GM06990 (cell line): ENCODE measurements at places on chromosomes 5 and 9.

GRCh38 chr5:104913841-104914281 is 1351.3 kb upstream of the NUDT12 start:
- DNase-seq: no peak

DNA sequence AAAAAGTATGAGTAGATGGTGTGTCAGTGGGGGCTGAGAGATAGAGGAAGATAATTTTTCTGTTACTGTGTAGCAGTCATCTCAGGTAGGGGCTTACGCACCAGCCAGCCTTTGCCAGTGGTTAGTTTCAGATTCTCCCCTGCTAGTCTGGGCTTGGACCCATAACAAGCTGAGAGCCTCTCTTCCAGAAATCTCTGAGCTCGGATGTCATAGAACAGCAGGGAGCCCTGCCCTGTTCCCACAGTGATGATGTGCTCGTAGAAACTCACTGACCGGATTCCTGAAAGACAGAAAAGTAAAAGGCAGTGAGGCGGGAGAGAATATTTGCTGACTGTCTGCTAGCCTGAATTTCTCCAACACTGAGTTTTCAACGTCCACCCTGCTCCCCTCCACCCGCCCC is 37.2 kb downstream of the DCAF12 start:
- DNase-seq: no peak

DNA sequence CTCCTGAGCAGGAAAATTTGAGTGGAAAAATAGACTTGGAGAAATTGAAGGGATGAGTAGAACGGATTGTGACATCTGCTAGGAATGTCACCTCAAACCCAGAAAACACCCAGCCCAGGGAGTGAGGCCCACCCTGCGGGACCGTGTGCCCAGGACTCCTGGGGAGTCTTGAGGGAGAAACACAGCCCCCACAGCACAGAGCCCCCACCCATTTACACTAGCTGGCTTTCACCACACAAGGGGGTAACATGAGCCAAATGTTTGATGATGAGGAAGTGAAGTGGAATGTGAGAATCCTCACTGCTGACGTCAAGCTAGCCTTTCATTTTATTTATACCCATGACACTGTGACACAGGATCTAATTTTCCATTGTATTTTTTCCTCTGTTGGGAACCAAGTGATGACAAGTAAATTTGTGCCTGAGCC is 42.8 kb upstream of the PDE8B start:
- no peak for DNase-seq

DNA sequence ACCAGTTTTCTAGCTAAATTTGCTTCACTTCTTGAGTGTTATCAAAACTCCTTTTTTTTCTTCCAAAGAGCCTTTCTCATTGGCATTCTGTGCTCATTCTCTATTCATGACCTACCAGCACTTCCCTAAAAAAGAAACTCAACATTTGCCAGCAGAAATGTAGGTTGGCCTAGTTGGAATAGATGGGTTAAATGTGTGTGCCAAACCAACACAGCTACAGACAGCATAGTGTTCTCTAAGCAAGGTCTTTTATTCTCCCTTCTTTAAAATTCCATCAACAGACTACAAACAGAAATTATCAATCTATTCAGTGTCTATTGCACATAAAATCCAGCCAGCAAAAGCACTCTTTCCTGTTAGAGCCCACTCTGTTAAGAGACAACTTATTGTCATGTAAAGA is 255.8 kb upstream of the PUM3 start:
- no peak for DNase-seq

DNA sequence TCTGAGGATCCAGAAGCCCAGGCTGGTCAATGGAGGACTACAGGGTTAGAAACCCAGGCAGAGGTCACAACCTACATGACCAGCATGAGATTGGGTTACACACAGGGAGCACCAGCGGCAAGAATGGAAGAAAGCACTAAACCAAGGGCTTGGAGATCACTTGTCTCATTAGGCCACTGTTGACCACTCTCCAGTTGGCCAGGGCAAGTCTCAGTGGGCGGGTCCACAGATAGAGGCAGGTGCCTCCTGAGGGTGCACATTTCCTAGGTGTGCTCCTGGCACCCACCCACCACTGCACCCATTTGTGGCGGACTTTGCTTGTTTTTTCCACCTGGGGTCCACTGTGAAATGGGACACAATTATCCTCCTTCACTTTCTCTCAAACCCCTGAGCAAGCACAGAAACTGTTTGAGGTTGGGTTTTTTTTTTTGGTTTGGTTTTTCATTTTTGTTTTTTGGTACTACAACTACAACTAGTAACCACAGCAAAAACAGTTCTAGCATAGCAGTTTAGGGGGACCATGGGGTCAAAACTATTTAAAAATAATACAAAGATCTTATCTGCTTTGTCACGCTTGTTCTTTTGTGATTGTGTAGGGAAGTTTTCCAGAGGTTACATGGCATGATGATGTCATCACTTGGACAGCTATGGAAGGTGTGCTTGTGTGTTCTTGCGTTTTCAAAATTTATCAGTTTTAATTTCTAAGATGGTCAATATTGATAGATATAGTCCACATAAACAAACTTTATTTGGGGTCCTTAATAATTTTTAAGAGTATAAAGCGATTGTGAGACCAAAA is 6.1 kb downstream of the NPR2 start:
- DNase-seq: no peak

GRCh38 chr9:74951725-74952151 is 974 bp downstream of the C9orf40 start:
- DNase-seq: peak; percentile 74

DNA sequence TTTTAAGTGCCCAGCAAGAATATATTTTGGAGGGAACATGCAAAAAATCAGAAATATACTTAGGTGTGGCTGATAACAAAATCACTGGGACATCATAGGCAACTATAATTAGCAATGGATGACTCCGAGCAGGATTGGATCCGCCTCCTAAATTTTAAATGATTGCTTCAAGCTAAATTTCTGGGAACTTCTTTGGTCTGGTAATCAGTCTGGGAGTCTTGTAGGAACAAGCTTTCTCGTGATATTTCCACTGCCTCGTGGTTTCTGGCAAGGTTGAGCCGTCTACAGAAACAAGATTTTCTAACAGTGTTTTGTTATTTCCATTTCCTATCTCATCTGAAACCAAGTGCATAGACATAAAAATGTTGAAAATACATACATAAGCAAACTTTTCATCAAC is 232.6 kb downstream of the BNC2 start:
- no peak for DNase-seq

DNA sequence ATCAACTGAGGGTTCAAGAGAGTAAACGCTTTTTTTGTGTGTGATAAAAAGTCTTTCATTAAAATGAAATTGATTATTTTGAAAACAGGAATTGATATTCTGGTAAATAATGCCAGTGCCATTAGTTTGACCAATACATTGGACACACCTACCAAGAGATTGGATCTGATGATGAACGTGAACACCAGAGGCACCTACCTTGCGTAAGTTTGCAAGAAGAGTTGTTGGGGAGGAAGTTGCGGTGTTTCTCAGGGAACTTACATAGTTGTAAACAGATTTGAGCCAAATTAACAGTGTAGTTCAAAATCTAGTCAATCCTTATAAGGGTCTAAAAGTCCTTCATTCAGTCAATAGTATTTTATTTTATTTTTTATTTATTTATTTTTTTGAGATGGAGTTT is 28.9 kb downstream of the HSDL2 start:
- no peak for DNase-seq
